ENCODE measurements at places on chromosomes 4 and X. TPM values are rescaled to one million over a fixed set of nuclear protein-coding genes. Genes with fewer than 3 reads are reported as not detected.

Gene FRMD7
- total RNA-seq, result not detected

DNA sequence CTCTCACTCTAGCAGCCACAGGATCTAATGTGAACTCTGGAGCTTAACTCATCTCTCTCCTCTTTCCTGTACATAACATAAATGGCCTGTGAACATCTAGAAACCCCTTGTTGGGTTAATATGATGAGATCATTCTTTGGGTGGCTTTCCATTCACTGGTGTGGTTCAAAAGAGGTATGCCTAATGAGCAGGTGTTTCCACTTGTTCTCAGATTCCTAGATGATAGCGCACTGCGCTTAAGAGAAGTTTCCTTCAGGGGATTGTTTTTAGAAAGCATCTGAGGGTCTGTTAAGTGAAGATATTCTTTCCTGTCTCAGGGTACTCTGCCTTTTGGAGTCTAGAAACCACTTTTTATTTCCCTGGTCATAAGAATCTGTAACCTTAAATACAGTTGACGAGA is 32.5 kb downstream of the FRMPD4 start:
- H3K4me1 ChIP-seq, result no peaks in the 10 kb centered on the region
- no peaks in the 10 kb centered on the region for H3K36me3 ChIP-seq
- DNase-seq, result no peak
- no peaks in the 10 kb centered on the region for H3K27me3 ChIP-seq

DNA sequence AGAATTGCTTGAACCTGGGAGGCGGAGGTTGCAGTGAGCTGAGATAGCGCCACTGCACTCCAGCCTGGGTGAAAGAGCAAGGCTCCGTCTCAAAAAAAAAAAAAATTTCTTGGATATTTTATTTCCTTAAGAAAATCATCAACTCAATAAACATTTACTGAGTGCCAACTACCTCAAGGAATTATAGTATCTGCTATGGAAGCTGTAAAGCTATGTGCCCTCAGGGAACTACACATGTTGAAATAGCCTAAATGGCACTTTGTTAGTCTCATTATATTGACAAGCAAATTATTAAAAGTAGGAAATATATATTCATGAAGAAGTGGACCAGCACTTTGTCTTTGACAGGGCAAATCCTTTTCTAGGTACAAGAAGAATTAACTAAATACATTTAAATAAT is 40.8 kb downstream of the ELOVL6 start:
- H3K27ac ChIP-seq, result no peak overlapping the region
- H3K4me1 ChIP-seq, result no peaks in the 10 kb centered on the region
- DNase-seq, result no peak
- H3K27me3 ChIP-seq, result no peaks in the 10 kb centered on the region
- H3K4me3 ChIP-seq, result no peak overlapping the region
- no peaks in the 10 kb centered on the region for H3K36me3 ChIP-seq

DNA sequence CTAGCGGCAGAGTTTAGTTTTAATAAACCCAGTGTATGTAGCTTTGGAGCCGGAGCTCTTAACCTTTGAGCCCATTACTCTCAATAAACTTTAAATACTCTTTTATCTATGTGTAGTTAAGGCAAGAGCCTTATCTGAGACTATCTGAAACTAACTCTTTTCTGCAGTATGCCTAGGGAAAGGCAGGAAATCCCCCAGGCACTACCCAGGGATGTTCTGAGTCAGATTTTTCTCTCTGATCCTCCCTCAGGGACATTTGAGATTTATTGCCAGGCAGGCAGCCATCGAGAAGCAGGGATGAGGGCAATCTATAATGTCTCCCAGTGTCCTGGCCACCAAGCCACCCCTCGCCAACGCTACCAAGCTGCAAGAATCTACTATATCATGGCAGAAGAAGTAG is 39.1 kb downstream of the HEPH start:
- no peak for DNase-seq
- no peak overlapping the region for H3K4me3 ChIP-seq
- H3K4me1 ChIP-seq, result no peaks in the 10 kb centered on the region

DNA sequence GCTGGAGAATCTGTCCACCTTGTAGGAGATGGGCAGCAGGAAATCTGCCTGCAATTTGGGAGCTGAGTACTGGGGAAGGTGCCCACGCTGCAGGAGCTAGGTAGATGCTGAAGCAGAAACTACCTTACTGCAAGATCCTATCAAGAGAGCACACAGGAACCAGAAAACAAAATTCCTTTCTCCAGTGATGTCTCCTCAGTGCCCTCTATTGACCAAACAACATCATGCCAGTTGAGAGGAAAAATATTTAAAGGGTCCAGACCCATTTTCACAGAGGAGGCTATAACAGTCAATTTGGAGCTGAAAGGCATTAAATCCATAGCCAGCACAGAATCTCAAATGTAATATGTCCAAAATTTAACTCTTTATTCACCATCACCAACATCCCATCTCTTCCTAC is 406.8 kb downstream of the SLITRK2 start:
- no peak overlapping the region for H3K27ac ChIP-seq
- no peaks in the 10 kb centered on the region for H3K4me1 ChIP-seq
